ENCODE measurements at places on chromosomes 1 and 21.

GRCh38 chr21:38500073-38500472, 1.8 kb upstream of the ERG start:
- no peak for DNase-seq

DNA sequence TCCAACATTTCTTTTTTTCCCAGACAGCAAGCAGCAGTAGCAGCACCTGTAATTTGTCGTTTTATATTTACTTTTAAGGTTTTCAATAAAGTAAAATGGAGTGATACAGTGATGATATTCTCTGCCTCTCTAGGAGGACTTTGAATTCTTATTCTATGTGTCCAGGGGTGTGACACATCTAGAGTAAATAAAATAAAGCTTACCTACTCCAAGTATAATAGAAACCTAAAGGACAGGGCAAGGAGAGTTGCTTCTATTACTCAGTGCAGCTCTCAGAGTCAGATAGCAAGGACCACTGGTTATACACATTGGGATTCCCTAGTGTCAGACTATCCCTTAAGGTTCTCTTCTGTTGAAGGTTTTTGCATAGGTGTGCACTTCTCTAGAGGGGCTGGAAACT, 95.9 kb downstream of the LMO4 start:
- DNase-seq: no peak

DNA sequence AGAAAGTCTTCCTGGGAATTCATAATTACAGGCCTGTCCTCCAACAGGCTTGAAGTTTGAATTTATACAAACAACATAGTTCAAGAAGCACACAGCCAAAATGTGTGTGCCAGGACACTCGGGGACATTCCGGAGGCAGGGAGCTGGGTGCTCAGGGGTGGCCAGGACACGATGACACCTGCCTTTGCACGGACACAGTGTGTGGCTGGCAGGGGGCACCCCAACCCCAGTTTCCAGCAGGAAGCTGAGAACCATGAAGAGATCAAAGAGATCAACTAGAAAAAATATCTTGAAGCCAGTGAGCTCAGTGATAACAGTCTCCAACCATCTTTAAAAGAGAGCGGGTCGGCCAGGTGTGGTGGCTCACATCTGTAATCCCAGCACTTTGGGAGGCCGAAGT, 32.5 kb upstream of the TRAPPC10 start:
- no peak for DNase-seq

- no peak for DNase-seq
These were observed 3.1 kb downstream of the CSF3R start for GRCh38 chr1:36479505-36480051.

- DNase-seq: no peak
These were observed 51.2 kb downstream of the CCDC185 start for GRCh38 chr1:223444411-223444810.

GRCh38 chr21:45850181-45850580, 131.4 kb upstream of the COL6A1 start:
- DNase-seq: no peak

DNA sequence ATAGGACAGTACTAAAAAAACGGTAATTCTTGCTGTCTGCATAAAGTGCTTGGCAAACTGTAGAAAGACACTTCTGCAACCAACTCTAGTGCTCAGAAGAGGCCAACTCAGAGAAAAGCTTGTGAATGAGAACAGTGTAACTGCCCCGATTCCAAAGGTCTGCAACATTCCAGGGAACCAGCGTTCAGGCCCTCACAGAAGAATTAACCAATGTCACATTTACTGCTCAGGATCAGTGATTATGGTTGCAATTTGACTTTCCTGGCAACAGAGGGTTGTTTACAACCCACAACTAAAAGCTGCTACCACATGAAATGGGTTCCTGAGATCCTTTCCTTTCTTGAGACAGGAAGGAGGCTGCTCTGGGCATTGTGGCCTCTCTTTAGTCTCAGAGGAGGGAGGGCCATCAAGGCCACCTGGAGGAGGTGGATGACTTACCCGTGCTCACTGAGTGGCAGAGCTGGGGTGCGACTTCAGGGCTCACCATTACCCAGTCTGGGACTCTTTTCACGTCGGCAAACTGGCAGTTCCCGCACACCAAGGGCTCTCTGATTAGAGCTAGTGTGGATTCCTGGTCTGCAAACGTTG, 15.3 kb downstream of the SRSF4 start:
- DNase-seq: no peak

Measured in NCI-H146 (cell line).